ENCODE measurements at places on chromosomes 12 and 14.

GRCh38 chr14:70882776-70883492, 24.3 kb upstream of the PCNX1 start:
- DNase-seq, result peak; percentile 37

DNA sequence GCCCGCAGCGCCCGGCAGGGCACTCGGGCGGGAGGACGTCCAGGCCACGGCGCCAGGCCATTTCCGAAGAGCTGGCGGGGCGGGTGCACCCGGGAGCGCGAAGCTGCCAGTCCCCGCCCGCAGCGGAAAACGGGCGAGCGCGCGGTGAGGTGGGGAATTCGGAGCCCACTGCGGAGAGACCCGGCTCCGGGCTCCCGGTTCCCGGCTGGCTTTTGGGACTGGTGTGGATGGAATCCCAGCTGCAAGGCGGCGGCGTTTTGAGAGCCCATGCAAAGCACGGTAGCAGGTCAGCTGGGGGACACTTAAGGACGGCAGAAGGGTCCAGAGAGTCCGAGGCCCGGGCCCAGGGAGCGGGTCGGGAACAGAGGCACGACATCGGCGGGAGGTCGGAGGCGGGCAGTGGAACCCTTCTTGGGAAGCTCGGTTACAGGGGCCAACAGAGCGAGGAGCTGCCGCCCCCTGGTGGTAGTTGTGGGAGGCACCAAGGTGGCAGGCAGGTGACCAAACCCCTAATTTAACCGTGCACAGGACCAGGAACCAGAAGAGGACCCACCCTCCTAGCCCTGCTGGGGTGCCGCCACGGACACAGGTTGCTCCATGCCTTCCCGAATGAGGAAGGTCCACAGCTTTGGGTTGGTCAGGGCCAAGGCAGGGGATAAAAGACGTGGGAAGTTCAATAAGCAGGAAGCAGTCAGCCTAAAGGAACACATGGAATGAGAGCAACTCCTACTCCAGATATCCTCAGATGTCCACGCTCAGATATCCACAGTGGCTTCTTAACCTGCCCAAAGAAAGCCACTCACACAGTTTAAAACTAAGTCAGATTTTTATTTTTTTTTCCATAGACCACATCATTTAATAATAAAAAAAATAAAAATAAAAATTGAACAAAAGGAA, 685 bp upstream of the CDH24 start:
- peak; percentile 87 for DNase-seq

DNA sequence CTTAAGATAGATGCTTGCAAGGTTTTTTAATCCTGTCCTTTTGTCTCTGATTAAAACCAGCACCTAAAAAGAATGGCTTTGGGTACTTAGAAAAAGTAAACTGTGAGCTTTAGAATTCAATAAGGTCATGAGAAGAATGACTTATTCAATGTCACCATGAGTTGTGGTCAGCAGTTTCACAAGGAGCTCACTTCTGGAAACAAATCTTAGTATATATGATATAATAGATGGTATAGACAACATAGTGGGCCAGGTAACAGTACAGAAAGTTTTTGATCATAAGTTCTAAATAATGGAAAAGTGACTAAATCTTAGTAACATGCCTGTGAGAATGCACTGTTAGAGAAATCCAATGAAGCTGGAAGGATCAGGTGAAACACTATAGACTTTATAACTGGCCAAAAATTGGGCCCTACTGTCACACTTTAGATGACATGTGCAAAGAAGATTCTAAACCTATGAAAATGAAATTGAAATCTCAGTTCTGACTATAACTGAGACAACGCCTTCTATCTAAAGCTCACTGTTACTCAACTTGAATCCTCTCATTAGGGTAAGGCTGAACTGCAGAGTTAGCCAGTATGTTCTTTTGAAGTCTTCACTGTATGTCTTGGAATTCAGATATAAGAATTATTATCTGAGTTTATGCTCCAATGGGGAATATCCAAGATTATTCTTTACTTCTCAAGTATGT, 42.4 kb upstream of the RAD51AP1 start:
- DNase-seq, result no peak

DNA sequence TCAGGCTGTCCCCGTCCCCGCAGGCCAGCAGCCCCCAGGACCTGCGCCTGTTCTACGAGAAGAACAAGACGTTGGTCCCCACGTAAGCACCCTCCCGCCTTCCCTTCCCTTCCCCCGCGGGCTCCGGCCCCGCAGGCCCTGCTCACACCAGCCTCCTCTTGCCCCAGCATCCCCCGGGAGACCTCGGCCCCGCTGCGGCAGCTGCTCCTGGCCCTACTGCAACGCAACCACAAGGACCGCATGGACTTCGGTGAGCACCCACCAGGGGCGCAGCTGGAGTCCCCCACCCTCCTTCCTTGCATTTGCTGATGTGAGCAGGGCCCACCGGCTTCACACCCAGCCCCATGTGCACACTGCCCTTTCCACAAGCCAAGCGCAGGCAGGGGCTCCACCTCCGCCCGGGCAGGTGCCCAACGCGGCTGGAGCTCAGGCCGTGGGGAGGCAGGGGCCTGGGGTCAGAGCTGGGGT, 15.4 kb downstream of the ULK1 start:
- DNase-seq, result no peak

GRCh38 chr12:2856051-2856450, 788 bp downstream of the TEX52 start:
- DNase-seq, result no peak

DNA sequence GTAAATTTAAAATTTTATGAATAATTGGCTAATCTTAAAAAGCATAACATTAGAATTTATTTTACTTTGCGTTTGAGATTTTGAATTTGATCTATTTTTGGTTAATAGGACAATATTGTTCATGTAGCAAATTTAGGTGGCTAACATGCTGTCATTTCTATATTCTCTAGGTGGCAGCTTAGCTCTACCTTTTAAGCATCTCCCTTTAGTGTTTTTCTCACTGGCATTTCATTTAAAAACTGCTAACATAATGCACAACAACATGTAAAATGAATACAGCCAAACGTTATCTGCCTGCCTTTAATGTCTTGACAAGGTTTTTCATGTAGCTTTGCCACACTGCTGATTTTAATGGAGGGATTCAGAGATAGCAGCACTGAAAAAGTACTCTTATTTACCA, 272.4 kb upstream of the FBXO33 start:
- DNase-seq, result no peak

GRCh38 chr14:56812364-56813141, 2.3 kb upstream of the OTX2 start:
- DNase-seq, result no peak

DNA sequence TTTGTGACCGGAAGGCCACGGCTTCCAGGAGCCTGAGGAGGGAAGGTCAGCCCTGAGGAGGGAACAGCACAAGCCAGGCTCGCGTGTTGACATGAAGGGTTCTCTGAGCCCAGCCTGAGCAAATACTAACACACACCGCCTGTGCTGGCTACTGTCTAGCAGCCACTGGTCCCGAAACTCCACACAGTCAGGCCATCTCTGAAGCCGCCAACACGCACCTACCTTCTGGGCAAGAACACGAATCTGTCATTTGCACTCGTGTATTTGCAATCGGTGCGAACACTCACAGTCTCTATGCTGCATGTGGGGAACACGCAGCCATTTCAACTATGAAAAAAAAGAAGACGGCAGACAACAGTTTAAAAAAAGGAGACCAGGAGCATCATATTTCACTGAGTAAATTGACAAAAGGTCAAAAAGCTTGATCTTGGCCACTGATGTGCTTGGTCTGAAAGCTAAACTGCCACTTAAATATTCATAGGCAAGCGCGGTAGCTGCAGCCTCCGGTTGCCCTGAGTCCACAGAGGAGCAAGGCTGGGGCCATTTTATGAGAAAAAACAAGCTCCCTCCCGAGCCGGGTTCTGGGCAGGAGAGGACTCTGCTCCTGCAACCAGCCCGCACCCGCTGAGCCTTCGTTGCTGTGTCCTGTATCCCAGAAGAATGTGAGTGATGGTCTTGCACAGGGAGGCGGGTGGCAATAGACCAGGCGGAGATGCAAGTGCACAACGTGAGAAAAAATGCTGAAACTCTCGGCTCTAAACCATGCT, 57.8 kb downstream of the RIMBP2 start:
- DNase-seq, result no peak

GRCh38 chr12:89126712-89127111, 225.6 kb downstream of the DUSP6 start:
- DNase-seq, result no peak

- DNase-seq, result peak; percentile 51
Measured at GRCh38 chr12:91577586-91578539, 395.2 kb upstream of the DCN start.

DNA sequence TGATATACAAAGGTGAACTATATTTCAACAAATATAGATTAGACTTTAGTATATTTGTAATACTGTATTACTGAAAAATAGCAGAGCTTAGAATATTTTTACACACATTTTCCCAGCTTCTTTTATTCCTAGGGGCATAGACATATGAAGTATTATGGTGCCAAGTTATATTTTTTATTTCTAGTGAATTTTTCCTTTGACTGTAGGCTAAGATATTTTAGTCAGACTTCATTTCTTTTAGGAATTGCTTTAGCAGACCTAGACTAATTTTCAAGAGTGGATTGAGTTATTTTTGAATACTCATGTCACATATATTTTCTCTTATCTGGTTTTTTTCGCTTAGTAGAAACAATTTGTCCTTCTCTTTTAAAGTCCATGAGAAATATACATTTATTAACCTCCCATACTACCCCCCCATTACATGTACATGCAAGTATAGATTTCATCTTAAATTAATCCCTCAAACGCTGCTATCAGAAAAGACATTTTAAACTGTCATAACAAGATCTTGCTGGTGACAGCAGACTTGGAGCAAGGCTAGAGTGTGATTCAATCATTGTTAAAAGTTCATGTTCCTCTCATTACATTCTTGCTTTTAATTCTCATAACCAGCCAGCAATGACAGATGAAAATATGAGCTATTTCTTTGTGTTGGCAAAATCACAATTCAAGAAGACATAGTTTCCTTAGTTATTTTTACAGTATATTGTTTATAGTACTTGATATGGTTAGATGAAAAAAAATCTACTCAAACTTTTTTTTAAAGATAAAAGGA, 456.1 kb downstream of the AEBP2 start:
- DNase-seq, result no peak

DNA sequence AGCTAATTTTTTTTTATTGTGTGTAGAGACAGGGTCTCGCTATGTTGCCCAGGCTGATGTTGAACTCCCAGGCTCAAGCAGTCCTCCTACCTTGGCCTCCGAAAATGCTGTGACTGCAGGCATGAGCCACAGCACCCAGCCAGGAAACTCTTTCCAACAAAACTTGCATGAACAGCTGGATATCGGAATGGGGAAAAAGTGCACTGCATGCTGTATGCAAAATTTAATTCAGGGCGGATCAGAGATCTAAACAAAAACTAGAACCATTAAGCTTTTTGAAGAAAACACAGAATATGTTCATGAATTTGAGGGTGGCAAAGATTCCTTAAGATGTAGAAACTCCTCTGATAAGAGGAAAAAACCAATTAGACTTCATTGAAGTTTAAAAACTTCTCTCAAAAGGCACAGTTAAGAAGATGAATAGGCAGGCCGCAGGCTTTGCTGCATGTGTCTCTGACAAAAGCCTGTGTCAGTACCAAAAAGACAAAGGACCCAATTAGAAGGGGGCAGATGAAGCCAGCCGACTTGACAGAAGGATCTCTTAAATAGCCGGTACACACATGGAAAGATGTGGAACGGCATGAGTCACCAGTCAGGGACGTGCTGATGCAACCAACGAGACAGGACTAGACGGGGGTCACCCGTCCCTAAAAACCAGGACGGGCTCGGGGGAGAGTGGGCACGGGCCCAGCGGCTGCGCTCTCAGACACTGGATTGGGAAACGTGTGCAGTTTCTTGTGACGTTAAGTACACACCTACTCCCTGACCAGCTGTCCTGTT, 34.8 kb upstream of the MMP17 start:
- no peak for DNase-seq

GRCh38 chr14:61203081-61203753, 77.9 kb downstream of the TMEM30B start:
- no peak for DNase-seq

DNA sequence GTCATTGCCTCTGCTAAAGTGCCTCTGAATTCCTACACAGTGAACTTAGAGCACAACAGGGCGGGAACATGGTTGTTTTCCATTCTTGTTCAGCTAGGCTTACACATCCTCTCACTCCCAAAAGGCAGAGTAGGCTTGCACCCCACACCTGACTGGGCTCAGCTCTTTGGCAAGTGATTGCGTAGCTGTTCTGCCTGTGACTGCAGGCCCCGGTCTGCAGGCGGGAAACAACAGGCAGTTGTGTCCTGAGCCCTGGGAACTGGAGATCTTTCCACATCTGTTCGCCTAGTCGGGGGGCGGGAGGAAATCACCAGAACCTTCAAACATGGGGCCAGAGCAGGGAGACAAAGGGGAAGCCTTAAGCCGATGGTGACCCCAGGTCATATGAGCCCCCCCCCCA, 274.7 kb downstream of the ZFP36L1 start:
- no peak for DNase-seq

- DNase-seq, result no peak
Measured at GRCh38 chr12:117907108-117907689, 61.6 kb downstream of the KSR2 start.

DNA sequence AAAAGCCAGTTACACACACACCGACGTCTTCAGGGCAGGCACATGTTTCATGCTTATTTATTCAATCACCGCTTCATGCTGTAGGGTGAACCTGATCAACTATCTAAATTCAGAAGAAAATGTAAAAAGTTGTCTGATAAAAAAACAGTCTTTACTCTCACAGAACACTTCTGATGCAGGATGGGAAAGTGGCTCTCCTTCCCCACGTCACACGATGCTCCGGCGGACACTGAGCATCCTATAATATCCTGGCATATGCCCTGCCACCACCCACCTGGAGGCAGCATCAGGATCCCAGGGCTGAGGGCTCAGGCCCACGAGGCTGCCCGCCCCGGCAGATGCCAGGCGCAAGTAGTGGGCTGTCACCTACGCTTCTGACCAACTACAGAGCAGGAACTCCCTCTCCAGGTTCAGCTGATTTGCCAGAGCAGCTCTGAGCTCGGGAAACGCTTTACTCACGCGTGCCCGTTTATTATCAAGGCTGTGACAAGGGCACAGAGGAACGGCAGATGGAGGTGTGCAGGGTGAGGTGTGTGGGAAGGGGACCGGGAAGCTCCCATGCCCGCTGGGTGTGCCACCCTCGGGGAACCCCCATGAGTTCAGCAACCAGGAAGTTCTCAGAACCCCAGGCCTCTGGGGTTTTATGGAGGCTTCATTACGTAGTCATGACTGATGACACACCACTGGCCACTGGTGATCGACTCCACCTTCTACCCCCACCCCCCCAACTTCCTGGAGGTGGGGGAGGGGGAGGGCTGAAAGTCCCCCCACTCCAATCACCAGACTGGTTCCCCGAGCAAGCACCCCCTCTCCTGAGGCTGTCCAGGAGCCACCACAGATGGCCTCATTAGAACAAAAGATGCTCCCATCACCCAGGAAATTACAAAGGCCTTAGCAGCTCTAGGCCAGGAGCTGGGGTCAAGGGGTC, 32.1 kb downstream of the SLC15A4 start:
- DNase-seq, result peak; percentile 44

DNA sequence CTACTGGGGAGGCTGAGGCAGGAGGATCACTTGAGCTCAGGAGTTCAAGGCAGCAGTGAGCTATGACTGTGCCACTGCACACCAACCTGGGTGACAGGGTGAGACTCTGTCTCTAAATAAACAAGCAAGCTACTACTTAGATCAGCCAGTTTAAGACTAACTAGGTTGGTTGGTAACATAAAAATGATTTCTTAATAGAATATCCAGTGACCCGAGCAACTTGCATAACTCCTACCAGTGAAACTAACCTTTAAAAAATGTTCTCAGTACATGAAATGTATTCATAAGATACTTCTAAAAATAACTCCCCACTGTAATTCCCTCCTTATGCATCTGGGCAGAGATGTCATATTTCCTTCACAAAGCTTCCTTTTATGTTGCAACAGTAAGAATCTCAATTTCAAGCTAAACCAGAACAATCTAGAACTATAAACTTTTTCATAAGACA, 15.9 kb downstream of the TAOK3 start:
- no peak for DNase-seq

Data from CD4-positive, alpha-beta T cell treated with Interferon alpha-2 for 1 hour (primary cell).